ENCODE measurements at places on chromosomes 3 and 15.
A peak's percentile ranks its signal among the peaks of the same experiment; 100 is the strongest.

GRCh38 chr3:193897288-193897687 is 238.7 kb upstream of the HES1 start:
- no peak for DNase-seq

DNA sequence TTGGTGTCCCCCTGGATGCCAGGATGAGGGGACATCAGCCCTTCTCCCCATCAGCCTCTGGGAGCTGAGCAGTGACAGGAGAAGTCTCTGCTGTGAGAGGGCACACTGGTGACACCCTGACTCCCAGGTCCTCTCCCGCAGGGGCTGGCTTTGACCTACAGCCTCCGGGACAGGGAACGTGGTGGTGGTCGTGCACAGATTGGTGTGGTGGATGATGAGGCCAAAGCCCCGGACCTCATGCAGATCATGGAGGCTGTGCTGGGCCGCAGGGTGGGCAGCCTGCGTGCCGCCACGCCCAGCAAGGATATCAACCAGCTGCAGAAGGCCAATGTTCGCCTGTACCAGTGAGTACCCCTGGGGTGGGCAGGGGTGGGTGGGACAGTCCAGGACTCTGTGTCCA is 6.8 kb downstream of the VILL start:
- no peak for DNase-seq

GRCh38 chr3:163048881-163049280 is 1552.3 kb downstream of the OTOL1 start:
- no peak for DNase-seq

GRCh38 chr15:45795440-45796069 is 160.7 kb downstream of the SQOR start:
- DNase-seq: no peak

DNA sequence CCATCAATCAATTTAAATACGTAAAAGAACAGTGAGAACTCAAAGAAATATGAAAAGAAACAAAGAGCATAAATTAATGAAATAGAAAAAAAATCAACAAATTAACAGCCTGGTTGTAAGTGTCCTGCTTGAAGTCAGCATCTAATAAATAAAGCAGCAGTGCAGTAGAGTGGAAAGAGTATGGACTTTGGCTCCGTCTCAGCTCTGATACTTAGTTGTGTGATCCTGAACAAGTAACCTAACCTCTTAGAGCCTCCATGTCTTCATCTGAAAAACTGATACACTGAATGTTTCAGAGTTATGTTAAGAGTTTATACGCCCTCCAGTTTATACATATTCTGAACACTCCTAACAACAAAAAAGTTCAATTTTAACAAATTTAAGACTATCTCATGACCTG is 44.6 kb downstream of the TFDP2 start:
- DNase-seq: no peak

DNA sequence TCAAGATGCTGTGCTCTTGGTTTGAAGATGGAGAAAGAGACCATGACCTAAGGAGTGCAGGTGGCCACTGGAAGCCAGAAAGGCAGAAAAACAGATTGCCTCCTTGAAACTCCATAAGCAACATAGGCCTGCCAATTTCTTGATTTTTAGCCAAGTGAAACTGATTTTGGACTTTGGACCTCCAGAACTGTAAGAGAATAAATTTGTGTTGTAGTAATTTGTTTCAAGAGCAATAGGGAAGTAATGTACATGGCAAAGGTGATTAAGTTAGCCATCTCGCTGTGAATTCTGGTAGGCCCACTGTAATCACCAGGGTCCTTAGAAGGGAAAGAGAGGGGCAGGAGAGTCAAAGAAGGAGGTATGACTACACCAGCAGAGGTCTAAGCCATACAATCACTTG is 238.8 kb downstream of the CNTN3 start:
- DNase-seq: no peak

GRCh38 chr15:78368651-78369050 is 28.5 kb downstream of the CRABP1 start:
- DNase-seq: no peak

DNA sequence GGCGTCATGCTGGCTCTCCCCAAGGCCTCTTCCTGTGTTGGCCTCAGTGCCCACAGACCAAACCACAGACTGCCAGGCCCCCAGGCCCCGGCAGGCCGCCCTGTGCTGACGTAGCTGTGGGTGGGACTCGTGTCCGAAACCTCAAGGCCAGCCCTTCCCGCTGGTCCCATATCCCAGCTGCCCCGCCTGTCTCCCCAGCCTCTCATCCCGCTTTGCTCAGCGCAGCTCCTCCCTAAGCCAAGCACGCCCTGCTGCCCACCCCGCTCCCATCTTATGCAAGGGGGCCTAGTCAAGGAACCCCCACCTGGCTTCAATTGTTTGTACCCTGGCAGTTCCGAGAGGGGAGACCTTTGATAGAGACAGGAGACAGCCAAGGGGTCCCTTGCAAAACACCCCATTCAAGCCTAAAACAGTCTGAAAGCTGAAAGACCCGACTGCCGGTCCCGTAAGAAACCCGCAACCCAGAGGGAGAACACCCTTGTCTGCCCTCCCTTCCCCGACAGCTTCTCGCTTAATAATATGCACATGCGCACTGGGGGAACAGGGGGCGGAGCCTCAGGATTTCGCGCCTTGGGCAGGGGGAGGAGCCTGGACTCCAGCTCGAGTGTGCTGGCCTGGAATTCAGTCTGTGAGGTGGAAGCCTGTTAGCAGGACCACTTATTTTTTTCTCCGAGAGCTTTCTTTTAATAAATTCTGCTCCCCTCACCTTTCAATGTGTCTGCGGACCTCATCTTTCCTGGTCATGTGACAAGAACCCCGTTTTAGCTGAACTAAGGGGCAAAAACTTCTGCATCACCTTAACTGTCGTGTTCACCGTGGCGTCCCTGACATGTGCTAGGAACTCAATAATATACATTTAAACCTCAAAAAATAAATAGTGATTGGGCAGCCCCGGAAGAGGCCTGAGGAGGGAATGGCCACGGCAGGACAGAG is 17.2 kb downstream of the TNFAIP8L3 start:
- DNase-seq: peak; percentile 51

DNA sequence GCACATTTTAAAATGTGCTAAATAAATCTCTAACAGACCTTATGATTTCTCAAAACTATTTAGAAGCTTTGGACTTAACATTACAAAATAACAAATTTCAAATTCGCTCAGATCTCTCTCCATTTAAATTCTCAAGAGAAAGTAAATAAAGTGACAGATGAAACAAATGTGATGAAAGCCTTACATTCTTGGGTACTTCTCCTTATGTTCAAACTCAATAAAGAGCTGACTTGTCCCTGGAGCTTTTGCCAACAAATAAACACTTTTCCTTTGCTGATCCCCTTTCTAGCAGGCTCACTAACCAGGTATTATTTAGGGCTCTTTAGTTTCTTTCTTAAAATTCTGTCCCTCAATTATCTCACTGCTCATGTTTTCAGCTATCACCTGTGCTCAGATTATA is 259.1 kb upstream of the ARPP21 start:
- DNase-seq: no peak

- no peak for DNase-seq
These were observed 3.8 kb downstream of the INKA1 start for GRCh38 chr3:49806850-49807249.

DNA sequence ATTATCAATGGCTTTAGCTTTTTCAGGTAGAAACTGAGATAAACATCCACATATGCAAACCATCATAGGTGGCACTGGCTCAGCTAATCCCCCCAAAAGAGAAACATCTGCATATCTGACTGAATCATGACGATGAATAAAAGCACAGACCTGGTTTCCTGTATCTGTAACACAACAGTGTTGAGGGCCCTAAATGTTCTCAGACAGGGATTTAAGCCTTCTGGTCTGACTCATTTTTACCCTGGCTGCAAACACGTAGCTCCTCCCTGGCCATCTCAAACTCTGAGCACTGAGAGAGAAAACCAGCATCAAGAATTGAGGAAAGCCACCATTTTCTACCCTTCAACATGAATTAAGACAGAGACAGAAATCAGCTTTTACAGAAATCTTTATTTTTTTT is 35.2 kb downstream of the GLB1 start:
- peak; percentile 60 for DNase-seq

GRCh38 chr3:18302517-18302916 is 122.6 kb downstream of the SATB1 start:
- no peak for DNase-seq

- no peak for DNase-seq
These were observed 147.5 kb downstream of the CTNNB1 start for GRCh38 chr3:41346698-41347270.

- no peak for DNase-seq
These were observed 11.3 kb upstream of the THRB start for GRCh38 chr3:24505691-24506550.

DNA sequence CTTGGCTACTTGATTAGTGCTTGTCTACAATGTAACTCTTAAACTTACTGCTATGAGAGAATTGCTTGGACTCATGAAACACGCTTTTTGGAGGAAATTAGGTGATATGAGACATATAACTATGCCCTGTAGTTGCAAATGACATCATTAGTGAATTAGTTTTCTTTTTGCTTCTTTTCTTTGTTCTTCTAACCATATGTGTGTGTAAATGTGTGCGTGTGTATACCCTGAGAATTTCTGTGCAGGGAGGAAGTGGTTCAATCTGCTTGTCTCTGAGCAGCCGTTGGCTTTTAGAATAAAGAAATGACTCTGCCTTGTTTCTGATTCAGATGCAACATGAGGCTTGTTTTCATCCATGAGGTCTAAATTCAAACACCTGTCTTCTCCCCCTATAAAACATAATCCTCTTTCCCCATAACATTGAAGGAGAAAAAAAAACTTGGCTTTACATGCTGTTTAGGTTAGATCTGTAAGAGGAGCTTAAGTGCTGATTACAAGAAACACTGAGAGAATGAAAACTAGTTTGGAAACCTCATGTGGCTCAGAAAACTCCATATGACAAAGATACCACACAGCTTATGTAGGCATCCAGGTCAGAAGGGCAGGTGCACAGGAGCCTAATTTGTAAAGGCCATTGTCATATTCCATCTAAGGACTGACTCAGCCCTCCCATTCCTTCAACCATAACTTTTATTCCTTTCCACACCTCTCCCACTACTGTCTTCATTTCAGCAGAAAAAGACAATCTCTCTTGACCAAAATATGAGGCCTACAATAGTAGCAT is 30.5 kb upstream of the BLM start:
- peak; percentile 23 for DNase-seq

- no peak for DNase-seq
These were observed 13.0 kb downstream of the DNAJB8 start for GRCh38 chr3:128453501-128454309.

DNA sequence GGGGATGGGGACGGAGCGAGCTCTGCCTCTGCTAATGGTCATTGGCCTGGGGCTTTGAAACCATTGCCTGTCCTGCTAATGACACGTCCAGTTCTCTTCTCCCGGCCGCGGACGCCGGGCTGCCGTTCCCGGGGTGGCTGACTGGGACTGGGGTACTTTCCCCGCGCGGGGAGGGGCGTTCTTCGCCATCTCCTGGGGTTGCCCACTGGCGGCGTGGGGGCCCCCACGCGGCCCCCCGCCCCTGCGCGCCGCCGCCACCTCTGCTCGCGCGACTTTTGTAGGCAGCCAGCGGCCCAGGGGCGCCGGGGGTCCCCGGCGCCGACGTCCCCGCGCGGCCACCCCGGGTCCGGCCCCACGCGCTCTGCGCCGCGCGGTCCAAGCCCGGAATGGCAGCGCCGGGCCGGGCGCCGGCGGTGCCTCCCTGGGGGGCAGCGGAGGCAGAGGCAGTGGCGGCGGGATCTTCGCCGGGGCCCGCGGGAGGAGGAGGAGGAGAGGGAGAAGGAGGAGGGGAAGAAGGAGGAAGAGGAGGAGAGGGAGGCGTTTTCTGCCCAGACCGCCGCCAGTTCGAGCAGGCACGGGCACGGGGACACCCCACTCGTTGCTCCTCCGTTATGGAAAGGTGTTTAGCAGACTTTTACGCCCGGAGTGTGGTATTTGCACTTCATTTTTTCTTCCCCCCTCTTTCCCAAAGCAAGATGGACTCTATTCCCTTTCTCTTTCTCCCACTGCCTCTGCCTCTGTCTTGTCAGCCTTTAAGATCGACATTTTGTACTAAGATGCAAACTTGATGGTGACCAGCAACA is 2.3 kb downstream of the BBX start:
- DNase-seq: peak; percentile 43

DNA sequence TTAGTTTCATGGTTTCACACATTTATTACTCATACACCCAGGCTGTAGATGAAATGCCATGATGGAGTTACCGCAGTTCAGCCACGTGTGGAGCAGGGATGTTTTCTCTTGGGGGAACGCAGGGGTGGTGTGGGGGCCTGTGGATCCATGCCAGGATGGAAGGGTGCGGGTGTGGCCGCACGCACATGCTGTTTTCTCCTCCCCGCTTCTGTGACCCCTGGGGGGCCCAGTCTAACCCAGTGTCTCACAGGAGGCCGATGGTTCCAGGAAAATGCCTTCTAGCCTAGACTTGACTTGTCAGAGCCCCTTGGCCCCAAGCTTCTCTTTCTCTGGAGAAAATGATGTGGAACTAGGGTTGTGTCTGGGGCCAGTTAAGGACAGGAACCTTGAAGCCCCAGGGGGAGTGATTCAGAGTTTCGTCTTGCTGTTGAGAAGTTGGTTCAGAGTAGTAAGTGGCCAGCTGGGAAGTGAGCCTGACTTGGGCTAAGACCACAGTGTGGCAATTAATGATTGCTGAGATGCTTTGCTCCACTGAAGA is 240.4 kb upstream of the BHLHE40 start:
- DNase-seq: no peak

- DNase-seq: no peak
These were observed 240.4 kb downstream of the RPLP1 start for GRCh38 chr15:69693059-69693458.

DNA sequence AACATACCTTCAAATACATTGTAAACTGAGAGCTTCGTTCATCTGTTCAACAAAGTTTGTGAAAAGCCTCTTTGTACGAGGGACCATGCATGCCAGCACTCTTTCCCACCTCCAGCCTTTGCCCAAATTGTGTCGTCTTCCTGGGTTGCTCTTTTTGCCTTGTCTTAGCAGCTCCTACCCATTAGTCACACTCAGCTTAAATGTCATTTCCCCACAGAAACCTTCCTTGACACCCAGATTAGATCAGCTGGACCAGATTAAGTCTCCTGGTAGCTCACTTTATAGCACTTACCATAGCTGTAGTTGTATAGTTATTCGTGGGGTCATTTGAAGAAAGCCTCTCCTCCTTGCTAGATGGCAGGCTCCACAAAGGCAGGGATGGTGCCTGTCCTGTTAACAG is 24.1 kb upstream of the SNRK start:
- no peak for DNase-seq

DNA sequence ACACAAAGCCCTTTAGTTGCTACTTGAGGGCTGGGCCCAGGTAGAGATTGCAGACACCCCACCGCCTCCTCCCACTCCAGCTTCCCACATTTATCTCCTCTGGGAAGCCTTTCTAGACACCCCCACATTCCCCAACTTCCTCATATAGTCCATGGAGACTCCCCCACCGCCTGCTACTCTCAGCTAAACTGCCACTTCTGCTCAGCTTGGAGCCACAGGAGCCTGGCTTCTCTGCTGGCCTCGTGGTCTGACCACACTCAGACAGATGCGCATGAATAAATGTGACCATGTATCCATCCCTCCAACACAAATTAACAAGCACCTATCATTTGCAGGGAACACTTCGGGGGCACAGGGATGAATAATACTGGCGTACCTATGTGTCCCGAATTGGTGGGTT is 10.5 kb upstream of the ACSBG1 start:
- no peak for DNase-seq

- DNase-seq: no peak
These were observed 81.7 kb downstream of the LRTM1 start for GRCh38 chr3:54846119-54846518.

- no peak for DNase-seq
These were observed 3.8 kb downstream of the DCBLD2 start for GRCh38 chr3:98897701-98898100.

GRCh38 chr3:16884748-16885592 is at the start of gene PLCL2:
Gene PLCL2 (plus strand): TSS chr3:16884955. CDS start chr3:16885040, 85 bp downstream.
- peak; percentile 70 for DNase-seq

All from stimulated activated CD4-positive, alpha-beta T cell treated with anti-CD3 and anti-CD28 coated beads, Interleukin-4, amount 100 ng/mL, for 24 hours (primary cell).